Ecto neural progenitor cell (in vitro differentiated cells): ENCODE measurements at places on chromosomes 16 and 17.

DNA sequence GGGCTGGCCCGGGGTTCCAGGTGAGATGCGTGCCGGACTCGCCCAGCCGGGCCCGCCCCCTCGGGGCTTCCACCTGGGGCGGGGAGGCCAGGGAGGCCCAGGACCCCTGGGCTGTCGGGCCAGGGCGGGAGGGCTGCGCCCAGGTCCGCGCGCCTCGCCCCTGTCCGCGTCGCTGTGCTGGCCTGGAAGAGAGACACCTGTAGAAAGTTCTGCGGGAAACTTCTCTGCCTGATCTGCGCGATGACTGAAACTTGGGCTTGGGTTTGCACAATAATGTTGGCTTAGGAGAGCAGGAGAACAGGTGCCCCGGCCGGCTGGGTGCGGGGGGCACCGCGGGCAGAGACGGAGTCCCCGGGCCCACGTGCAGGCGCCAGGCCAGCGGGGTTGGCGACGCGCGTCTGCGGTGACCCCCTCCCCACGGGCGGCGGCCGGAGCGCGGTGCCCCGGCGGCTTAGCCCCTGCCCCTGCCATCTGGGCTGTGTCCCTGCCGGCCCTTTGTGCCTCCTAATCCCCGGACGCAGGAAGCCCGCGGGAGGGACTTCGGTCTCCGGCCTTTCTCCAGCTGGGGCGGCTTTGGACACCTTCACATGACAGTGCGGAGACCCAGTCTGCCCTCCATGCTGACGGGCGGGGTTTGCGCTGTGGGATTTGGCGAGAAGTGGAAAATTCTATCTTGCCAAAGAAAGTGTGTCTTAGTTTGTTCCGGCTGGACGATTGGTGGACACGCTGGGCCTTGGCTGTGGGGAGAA, 483 bp downstream of the LLGL2 start:
- DNase-seq: peak; percentile 89

DNA sequence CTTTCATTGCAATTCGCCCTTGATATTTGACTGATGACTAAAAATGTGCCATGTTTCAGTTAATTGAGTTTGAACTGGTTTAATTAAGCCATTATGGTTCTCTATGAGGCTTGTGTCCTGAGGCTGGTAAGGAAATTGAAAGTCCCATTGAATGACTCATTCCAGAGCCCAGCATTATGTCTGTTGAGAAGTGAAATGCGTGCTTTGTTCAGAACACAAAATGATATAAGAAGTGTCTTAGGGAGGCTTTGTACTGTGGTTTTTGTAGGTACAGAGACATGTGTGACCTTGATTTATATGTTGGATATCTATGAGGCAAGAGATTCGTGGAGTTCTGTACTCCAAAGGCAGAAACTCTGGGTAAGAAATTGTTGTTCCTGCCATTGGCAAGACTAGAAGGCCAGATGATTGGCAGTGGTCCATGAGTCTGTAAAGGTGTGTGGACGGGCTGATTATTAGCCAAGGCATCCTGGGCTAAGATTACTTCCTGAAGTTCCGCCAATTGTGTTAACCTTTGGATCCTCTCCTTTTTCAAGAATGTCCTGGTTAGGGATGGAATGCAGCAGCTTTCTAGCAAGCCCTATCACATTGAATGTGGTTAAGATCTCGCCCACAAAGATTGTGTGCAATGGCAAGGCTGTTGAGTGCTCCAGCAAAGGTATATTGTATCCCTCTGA, 103.7 kb downstream of the NPIPB5 start:
- no peak for DNase-seq

- DNase-seq: no peak
Observed at GRCh38 chr17:7411427-7411750, 3.7 kb downstream of the NLGN2 start.

DNA sequence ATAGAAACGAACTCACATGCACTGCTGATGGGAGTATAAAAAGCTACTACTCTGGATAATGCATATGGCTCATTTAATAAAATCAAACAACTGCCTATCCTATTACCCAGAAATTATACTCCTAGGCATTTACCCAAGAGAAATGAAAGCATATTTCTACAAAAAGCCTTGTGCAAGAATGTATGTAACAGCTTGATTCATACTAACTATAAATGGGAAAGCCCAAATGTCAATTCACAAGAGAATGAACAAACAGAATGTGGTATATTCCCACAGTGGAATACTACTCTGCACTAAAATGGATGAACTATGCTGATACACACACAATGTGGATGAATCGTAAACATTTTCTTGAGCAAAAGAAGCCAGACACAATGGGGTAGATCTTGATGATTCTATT, 38.4 kb downstream of the KIAA0753 start:
- no peak for DNase-seq

DNA sequence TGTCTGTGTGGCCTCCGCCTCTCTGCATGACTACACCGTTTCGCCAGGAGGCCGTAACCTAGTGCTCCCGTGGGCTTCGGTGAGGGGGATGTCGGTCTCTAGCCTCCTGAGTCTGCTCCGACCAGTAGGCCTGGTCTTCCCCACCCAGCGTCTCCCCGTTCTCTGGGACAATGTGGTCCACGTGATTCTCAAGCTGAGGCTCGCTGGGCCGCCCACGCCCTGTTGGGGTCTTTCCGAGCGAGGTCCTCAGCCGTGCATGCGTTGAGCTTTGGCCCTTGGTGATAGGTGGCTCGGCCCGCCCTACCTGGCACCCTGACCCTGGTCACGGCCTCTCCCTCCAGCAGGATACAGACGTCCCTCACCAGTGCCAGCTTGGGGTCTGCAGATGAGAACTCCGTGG, 30.9 kb downstream of the TSC2 start:
- DNase-seq: no peak

GRCh38 chr17:42087042-42087701, 11.1 kb downstream of the ZNF385C start:
- DNase-seq: no peak

- DNase-seq: no peak
Observed at GRCh38 chr17:68908045-68908444, 47.1 kb downstream of the ABCA8 start.

DNA sequence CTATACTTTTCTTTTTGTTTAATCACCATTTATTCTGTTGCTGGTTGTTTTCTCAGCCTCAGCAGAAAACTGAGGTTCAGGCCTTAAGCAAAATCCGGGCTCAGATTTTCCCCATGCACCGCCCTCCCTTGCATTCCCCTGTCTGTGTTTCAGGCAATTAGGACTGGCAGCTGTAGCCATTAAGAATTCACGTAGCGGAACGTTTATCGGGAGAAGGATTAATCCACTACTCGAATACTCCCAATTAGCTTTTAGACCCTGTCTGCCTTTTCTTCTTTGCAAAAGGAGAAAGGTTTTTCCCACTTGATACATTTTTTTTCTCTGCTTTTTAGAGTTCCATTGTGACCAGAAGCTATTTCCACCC, 173.1 kb downstream of the RPTOR start:
- DNase-seq: no peak

DNA sequence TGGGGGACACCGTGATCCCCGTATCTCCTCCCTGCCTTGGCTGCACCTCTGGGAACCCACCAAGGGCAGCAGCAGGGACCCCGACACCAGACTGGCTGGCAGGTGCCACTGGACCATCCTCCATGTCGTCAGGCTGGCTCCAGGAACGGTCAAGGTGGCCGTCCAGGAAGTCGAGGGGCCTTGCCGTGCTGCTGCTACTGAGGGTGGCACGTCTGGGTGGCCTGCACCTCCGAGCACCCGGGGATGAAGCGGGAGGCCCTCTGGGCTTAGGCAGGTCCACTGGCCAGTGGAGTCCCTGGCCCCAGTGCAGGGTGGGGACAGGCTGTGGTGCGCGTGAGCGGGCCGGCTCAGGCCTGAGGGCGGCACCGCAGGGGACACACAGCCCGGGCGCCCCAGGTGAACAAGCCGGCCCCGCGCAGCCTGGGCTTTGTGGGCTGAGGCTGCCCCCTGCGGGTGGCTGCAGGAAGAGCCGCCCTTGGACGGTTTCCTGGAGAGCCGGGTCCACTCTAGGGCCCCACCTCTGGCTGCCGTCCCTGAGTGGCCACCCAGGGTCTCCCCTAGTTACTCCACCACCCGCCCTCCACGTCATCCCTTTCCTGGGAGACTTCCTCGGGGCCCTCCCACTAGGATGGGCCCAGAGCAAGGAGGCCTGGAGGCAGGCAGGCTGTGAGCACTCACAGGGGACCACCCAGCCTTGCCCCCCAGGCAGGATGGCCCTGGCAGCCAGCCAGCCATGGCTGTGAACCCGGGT, 42.8 kb upstream of the ZC3H18 start:
- peak; percentile 86 for DNase-seq

- DNase-seq: no peak
Observed at GRCh38 chr17:45965812-45966211, 33.2 kb upstream of the STH start.
